A172 (cell line): ENCODE measurements at places on chromosomes 5 and 9. TPM values are rescaled to one million over a fixed set of nuclear protein-coding genes. Genes with fewer than 3 reads are reported as not detected.

- DNase-seq = no peak
Observed at GRCh38 chr9:89436963-89437625, 60.8 kb downstream of the SEMA4D start.

- peak; percentile 35 for DNase-seq
Observed at GRCh38 chr5:77770293-77771005, 5.7 kb downstream of the TBCA start.

- DNase-seq = peak; percentile 89
Observed at GRCh38 chr5:168651648-168652047, 72.5 kb upstream of the PANK3 start.

- DNase-seq = no peak
Observed at GRCh38 chr5:60514152-60514551, 185.8 kb downstream of the DEPDC1B start.

DNA sequence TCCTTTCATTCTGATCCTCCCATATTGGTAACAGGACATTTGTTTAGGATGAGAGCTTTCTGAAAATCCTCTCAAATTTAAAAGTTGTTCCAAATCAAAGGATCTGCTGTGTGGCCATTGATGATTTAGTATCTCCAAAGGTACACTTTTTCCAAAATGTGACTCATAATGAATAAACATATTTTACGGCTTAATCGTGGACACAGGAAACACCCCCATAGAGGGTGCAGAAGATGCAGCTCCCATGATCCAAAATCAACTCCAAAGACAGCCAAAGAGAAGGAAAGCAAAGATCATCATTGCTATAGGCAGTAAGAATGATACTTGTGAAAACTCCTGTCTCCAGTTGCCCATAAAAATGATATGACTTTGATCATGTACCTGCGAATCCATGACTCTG, 239.7 kb downstream of the PIK3R1 start:
- DNase-seq = no peak

- DNase-seq = no peak
Observed at GRCh38 chr5:150073086-150073625, 13.2 kb downstream of the CSF1R start.

- no peak for DNase-seq
Observed at GRCh38 chr5:142813220-142813619, 43.0 kb downstream of the ARHGAP26 start.

GRCh38 chr9:137445275-137445807, 4.2 kb upstream of the ENTPD8 start:
- DNase-seq = peak; percentile 87

GRCh38 chr9:90368928-90369327, 273.7 kb downstream of the DIRAS2 start:
- DNase-seq = no peak

DNA sequence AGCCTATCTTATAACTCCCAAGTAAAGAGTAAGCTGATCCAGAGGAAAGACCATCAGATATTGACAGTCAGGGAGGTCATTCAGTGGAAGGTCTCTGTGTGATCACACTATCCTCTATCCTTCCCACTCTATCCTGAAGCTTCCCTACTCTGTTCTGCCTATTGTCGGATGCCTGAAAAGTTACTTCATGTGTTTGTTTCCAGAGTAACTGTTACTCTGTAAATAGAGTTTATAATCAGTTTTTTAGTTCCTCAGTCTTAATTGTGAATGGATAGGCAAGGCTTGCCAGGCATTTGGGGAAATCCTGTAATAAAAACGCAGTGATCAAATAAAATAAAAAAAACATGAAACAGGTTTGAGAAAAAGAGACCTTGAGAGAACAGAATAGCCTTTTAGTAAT, 79.8 kb downstream of the XRCC4 start:
- DNase-seq = no peak

DNA sequence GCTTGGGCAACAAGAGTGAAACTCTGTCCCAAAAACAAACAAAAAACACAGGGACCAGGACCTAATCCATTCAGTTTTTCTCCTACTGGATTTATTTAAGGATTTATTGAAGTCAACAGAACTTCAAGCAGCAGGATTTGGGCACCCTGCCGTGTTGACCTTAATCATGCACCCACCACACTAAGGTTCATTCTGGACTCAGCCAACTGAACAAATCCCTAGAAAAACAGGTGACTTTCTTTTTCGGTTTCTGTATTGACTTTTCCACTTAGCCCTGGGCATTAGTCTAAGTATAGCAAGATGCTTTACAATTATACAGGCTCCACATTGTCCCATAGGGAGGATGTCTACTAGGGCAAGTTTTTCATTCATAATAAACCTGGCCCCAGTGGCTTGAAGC, 30.0 kb downstream of the ZNF131 start:
- no peak for DNase-seq

DNA sequence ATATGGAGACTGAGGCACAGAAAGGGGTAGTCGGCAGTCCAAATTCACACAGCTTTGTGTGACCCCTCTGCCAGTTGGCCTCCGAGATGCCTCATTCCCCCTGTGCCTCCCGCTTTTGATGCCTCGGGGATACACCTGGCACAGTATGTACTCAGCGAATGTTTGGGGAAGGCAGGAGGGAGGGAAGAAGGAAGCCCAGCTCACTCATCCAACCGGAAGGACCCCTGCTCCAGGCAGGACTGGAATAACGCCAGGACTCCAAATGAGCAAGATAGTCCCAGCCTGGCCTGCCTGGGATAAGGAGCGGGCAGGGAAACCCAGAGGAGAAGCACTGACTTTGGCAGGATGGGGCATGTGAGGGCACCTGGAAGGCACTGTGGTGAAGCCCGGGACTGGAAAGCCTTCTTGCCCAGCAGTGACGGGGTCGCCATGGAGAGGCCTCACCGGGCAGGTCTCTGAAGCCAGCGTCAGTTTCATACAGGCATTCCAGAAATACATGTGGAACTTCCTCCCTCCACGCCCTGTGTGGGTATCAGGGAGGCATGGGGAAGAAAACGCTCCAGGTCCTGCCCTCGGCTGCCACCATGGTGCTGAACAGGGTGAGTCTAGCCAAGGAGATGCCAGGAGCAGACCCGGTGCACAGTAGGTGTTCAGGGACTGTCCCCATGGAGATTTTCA, 20.3 kb downstream of the LMX1B start:
- DNase-seq = no peak

DNA sequence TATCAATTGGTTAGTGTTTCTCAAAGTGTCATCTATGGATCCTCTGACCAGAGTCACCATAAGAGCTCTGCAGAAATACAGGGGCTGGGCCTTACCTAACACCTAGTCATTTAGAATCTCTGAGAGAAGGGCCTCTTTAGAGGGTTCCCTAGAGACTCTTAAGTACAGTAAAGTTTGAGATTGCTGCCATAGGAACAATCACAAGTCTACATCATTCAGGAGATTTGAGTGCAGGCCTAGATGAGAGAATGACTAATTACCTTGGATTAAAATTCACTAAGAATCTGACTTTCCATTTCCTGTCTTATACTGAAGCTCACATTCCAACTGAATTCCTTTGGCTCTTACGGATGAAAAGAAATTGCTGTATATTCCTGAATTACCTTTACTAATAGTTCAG, 182.1 kb upstream of the PTGER4 start:
- DNase-seq = peak; percentile 90

DNA sequence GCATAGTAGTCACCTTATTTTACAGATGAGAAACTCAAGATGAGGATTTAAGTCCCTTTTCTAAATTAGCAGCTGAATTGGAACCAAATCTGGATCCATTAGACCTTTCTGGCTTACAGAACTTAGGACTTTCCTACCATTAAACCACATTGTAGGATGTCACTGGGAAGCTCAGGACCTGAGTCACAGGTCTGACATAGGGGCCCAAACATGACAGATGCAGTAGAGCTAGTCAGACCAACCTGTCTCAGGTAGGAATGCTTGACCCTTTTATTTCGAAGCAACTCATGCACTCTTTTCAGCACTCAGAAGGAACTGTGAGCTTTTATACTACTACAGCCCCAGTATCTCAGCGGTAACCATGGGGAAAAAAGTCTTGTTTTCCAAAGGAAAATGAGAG, 2.6 kb downstream of the RAB24 start:
- no peak for DNase-seq

- DNase-seq = peak; percentile 80
Observed at GRCh38 chr5:146878476-146879172, at the start of gene PPP2R2B. TSS of gene PPP2R2B (minus strand) at chr5:146878757.

DNA sequence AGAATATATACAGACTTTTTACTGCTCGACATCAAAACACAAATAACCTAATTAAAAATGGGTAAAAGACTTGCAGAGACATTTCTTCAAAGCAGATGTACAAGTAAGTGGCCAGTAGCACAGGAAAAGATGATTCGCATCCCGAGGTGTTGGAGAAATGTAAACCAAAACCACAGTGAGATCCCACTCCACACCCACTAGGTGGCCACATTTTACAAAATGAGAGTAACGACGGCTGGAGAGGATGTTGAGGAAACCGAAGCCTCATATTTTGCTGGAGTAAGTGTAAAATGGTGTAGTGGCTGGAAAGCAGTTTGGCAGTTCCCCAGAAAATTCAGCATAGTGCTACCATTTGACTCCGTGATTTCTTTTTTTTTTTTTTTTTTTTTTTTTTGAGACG, 21.3 kb upstream of the GBGT1 start:
- peak; percentile 76 for DNase-seq

- DNase-seq = no peak
Observed at GRCh38 chr5:167514461-167514860, 777.0 kb upstream of the WWC1 start.

The PNPLA7 gene
- 0.14 and 0.36 TPM in 2 replicates for total RNA-seq

The OBP2B gene
- not detected in 2 replicates for total RNA-seq

The CTXN3 gene
- total RNA-seq = not detected in 2 replicates

The BTNL8 gene
- 0.71 TPM in 1 of 2 replicates, not detected in the other for total RNA-seq
